SJSA1 (cell line): ENCODE measurements at places on chromosomes 11 and 22.

- no peak for DNase-seq
These were observed 25.0 kb upstream of the CACNG2 start for GRCh38 chr22:36728505-36728904.

GRCh38 chr11:22203281-22203680 lies 10.4 kb downstream of the ANO5 start:
- no peak for DNase-seq

DNA sequence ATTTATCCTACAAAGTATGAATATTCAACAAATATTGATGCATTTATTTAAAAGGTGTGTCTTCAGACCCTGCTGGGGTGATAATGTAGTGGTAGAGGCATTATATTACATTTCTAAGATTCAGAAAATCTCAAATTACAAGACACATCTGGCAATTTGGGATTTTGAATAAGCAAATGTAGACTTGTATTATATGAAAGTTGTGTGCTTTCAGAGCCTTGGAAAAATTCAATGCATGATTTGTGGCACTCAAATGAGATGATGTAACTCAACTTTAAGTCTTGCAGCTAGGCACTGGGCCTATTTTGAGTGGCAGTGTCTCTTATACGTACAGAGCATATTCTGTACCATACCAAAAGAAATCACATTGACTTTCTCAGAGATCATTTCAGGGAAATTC lies 214.4 kb downstream of the ETS1 start:
- DNase-seq, result no peak

- no peak for DNase-seq
These were observed 28.0 kb downstream of the ATL3 start for GRCh38 chr11:63643205-63643604.

GRCh38 chr11:27456795-27457329 lies 15.7 kb downstream of the LGR4 start:
- DNase-seq, result no peak

- no peak for DNase-seq
These were observed 23.9 kb downstream of the RTN4RL2 start for GRCh38 chr11:57484141-57484710.

GRCh38 chr11:13262096-13262495 lies 15.5 kb upstream of the BMAL1 start:
- no peak for DNase-seq

DNA sequence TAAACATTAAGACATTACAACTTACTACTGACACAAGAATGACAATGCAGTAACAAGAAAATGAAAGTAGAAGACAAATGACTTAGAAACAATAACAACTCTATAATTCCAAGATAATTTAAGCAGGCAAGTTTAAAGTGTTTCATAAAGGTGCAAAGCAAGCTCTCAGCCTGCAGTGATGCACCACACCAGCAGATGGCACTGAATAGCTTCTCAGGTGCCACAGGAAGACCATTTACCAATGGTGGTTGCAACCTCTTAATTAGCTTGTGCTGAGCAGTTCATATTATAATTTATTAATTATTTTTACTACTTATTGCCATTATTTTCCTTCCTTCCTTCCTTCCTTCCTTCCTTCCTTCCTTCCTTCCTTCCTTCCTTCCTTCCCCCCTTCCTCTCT lies 60.6 kb downstream of the NXPE2 start:
- DNase-seq, result no peak

GRCh38 chr11:11533751-11534150 lies 88.1 kb downstream of the GALNT18 start:
- no peak for DNase-seq

- DNase-seq, result no peak
These were observed 43.4 kb downstream of the BCR start for GRCh38 chr22:23223569-23224317.

GRCh38 chr22:32331236-32331917 lies 26.3 kb upstream of the RFPL3 start:
- DNase-seq, result peak; percentile 31

DNA sequence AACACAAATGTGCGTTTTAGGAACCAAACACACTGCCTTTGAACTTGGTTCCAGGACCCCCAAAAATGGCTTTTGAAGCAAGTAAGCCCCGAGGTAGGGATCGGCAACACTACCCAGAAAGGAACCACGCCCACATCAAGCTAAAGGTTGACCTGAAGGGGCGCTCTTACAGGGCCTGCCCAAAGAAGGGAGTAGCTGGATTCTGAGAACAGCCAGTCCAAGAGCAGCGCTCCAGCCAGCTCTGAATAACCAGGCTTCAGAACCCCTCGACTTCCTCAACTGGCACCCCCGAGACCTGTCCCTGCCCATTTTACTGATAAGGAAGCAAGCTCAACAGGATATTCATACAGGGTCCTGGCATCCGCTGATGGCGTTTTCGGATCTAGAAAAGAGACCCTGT lies 18.9 kb upstream of the MOB2 start:
- DNase-seq, result no peak

DNA sequence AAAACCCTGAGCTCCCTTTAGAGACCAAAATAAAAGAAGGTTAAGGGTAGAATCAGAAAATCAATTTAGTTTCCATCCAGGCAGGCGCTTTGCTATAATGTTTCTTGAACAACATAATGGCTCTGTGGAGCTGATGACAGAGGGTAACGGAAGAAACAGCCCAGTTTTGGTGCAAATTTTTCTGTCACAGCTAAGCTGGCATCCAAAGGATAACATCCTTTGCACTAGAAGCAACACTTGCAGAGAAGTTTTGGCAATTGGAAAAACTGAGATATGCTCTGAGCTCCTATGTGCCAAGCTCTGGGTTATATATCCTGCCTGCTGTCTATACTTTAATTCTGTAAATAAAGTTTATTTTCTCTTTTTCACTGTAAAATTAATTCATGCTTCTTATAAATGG lies 495.3 kb upstream of the API5 start:
- no peak for DNase-seq

DNA sequence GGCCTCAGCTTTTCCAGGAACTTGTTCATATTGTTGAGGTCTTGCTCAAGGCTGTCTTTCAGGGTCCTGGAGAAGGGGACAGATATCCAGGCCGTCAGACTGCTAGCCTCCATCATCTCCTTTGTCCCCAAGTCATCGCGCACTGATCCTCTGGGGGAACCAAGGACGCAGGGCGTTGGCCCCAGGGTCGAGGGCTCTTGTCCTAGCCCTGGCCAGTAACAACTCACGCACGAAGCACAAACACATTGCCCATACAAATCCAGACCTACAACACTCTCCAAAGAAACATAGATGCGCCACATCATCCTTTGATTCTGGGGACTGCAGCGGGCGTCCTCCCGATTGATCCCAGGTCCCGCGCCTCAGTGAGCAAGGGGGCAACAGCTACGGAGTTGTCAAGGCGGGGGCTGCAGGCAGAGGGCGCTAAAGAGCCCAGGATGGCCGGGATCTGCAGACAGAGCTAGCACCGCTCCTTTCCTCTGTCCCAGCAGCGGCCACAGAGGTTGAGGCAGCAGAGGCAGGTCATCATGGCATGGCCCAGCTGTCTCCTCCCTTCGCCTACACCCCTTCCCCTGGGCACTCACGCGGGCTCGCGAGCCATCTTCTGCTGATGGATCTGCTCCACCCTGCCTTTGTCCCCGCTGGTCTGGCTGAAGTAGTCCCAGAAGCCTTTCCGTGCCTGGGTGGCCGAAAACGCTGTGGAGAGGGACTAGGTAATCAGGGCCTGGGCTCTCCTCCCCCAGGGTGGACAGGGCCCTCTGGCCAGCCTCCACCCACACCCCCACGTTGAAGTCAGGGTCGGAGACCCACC lies 472 bp downstream of the APOA5 start:
- DNase-seq, result peak; percentile 37

GRCh38 chr11:2260491-2261364 lies 9.7 kb downstream of the ASCL2 start:
- DNase-seq, result no peak

DNA sequence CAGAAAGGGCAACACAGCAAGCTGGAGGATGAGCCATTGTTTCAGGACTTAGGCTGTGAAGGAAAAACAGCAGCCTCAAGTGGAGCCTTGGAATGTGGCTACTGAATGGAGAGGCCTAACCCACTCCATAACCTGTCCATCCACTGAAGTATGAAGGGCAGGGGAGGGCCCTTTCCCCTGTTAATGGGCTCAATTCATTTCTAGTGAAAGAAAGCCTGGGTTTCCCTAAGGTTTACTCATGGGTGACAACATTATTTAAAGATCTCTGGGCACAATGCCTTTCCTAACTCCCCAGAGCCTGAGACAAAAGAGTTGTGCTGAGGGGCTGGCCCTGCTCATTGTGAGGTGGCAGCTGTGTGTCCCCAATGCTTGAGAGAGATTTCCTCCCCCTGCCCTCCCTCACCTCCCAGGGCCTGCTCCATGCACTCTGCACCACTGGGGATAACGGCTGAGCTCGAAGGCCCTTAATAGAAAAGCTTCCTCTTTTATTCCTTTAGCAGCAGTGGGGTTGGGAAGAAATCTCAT lies 83.8 kb downstream of the ME3 start:
- peak; percentile 7 for DNase-seq

- no peak for DNase-seq
These were observed 118.3 kb upstream of the RCN1 start for GRCh38 chr11:31972623-31973022.

GRCh38 chr22:30777587-30777986 lies 82.9 kb downstream of the OSBP2 start:
- DNase-seq, result no peak

DNA sequence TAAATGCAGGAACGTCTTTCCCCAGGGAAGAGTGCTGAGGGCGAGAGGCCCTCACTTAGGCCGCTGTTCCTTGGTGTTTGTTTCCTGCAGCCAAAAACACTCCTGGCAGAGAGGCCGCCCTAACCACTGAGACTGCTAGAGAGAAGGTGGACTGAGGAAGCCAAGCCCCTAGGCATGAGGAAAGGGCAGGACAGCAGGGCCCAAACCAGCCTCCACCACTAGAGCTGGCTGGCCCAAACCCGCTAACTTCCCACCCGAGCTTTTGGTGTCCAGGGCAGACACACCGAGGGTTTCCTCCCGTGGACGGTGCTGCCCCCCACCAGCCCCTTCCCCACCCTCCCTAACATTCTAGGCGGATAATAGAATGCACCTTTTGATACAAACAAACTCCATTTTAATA lies 6.0 kb downstream of the FGF19 start:
- no peak for DNase-seq

DNA sequence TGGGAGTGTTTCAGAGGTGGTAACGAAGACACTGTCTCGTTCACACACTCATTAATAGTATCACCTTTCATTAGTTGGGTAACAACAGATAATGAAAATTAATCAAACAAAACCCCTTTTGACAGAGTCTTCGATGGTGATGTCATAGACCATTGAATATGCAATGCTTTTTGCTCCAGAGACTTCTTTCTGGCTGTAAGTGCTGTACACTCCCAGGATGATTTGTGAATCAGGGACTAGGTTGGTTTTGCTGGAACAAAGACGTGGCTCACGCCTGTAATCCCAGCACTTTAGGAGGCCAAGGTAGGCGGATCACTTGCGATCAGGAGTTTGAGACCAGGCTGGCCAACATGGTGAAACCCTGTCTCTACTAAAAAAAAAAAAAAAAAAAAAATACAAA lies 9.5 kb upstream of the RASSF10 start:
- peak; percentile 31 for DNase-seq

GRCh38 chr11:6708876-6709275 lies 25.7 kb upstream of the MRPL17 start:
- no peak for DNase-seq

- no peak for DNase-seq
These were observed 304.4 kb downstream of the AASDHPPT start for GRCh38 chr11:106381895-106382294.

DNA sequence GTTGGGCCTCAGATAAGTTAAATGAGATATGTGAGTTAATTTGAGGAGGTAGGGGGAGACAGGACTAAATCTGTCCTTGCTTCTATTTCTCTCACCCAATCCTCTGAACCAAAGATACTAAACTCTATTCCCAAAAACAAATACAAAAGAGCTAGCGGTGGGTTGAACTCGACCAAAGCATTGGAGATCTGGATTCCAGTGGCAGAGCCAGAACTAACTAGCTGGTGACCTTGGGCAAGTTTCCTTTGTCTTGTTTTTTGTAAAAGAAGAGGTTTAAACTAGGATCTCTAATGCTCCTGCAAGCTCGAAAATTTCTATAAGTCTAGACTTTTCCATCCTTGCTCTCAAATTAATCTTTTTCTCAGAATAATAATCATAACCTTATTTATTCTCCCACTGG lies 1.5 kb downstream of the ME3 start:
- no peak for DNase-seq

GRCh38 chr11:65576867-65577755 lies 1.3 kb downstream of the EHBP1L1 start:
- DNase-seq, result peak; percentile 92

- DNase-seq, result no peak
These were observed 653 bp downstream of the NAGA start for GRCh38 chr22:42069801-42070516.

GRCh38 chr11:96964661-96965060 lies 574.8 kb downstream of the JRKL start:
- DNase-seq, result no peak

- no peak for DNase-seq
These were observed 22.7 kb downstream of the EIF3F start for GRCh38 chr11:8009856-8010255.

GRCh38 chr11:110119317-110119716 lies 26.1 kb downstream of the ZC3H12C start:
- DNase-seq, result no peak

- DNase-seq, result peak; percentile 72
These were observed 1.0 kb upstream of the ROBO4 start for GRCh38 chr11:124898711-124899110.

DNA sequence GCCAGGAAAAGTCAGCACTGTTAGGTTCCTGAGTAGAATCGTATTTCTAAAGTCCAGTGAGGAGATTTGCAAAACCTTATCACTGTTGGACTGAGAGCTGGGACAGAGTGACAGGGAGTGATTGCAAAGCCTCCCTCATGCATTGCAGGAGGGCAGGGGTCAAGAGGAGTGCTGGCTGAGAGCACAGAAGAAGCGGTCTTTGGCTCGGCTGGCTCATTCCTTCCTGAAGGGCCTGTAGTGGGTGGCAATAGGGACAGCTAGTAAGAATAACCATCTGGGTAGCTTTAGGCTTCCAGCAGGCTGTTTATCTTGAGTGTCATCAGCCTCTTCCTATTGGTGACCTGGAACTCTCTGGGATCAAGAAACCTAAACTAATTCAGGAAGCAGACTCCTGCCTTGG lies 53.4 kb downstream of the CD44 start:
- no peak for DNase-seq

DNA sequence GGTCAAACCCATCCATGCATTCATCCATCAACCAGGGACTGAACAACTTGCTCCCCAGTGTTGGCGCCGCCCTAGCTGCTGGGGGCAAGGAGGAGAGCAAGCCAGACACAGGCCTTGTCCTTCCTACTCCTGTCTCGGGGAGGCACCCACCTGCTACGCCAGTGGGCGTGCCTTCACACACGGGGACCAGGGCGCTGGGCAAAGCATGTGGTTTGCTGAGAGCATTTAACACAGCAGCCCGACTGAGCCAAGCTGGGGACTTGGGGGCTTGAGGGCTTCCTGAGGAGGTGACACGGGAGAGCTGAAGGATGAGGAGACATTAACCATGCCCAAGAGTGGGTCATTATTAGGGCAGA lies 30.6 kb downstream of the CACNA1I start:
- DNase-seq, result no peak
